ENCODE measurements at places on chromosomes 6 and 20. TPM values are rescaled to one million over a fixed set of nuclear protein-coding genes. Genes with fewer than 3 reads are reported as not detected.
A peak's percentile ranks its signal among the peaks of the same experiment; 100 is the strongest.

- peak; percentile 57 for DNase-seq
Observed at GRCh38 chr6:18386298-18386976, 713 bp upstream of the RNF144B start.

DNA sequence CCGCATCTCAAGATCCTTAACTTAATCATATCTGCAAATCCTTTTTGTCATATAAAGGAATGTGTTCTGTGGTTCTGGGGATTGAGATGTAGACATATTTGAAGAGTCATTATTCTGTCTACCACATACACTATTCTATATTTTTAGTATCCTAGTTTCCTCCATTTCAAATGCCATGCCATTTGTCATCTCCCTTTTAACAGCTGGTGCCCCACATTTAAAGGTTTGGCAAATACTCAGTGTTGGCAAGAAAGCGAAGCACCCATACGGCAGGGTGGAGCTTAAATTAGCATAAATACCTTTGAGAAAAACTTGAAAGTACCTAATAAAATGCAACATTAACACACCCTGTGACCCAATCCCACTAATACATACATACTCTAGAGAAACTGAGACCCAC is 31.7 kb downstream of the PAK5 start:
- DNase-seq = no peak

FAM83D gene
- total RNA-seq = 18.4 TPM

DNA sequence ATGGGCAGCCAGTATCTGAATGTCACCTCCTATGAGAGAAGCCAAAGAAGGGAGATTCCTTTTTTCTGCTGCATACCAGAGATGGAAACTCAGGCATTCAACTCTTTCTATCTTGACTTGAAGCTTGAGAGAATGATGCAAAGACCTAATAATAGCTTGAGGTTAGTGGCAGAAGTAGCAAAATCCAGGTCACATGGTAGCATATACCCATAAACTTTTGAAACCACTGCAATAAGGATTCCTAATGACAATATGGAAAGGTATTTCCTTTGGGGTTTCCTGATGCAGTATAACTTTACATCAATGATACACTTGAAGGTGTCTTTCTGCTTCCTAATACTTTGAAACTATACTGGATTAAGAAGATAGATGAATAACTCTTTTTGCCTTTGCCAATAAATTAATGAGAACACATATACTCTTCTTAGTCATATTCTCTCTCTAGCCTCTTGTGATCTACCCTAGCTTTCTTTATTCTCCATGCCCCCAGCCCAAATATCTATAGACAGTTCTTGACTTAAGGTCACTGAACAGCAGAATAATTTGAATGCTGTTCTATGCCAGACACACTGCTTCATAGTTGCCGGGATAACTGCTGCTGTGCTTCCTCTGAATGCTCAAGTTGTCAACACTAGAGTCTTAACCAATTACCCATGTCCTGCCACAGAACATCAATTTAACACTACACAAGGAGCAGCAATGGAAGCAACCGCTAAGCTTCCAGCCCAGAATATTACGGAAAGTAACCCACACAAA is 155.5 kb upstream of the SIM1 start:
- peak; percentile 49 for DNase-seq

DNA sequence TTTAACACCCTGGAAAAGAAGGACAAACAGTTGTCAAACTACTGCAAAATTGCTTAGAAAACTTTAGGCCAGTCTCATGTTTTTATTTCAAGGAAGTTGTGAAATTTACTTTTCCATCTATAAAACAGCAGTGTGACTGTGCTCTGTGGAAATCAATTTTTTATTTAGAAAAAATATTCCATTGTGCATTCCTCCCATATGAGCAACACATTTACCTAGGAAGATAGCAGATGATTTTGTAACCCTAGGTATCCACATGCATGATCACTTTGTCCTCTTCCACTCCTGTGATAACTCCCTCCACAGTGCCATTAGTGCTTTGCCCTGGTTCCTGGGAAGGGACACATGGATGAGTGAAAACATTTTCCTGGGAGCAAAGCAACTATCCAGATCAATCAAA is 70.0 kb upstream of the SHLD1 start:
- no peak for DNase-seq

DNA sequence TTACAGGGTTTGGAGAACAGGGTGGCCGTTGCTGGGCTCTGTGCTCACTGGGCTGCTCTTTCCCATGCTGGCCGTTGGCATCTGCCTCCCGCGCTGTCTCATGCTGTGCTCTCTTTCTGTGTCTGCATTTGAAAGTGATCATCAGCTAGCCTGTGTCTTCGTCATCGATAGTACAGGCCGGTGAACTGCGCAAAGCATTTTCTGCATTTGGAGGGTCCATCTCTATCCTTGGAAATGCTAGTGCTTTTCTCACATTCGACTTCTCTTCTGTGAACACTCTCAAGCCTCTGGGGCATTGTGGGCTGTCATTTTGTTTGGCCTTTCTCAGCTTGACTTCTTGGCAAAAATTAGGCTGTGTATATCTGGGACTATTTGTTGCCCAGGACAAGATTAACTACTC is 6.8 kb upstream of the SNHG17 start:
- no peak for DNase-seq

DNA sequence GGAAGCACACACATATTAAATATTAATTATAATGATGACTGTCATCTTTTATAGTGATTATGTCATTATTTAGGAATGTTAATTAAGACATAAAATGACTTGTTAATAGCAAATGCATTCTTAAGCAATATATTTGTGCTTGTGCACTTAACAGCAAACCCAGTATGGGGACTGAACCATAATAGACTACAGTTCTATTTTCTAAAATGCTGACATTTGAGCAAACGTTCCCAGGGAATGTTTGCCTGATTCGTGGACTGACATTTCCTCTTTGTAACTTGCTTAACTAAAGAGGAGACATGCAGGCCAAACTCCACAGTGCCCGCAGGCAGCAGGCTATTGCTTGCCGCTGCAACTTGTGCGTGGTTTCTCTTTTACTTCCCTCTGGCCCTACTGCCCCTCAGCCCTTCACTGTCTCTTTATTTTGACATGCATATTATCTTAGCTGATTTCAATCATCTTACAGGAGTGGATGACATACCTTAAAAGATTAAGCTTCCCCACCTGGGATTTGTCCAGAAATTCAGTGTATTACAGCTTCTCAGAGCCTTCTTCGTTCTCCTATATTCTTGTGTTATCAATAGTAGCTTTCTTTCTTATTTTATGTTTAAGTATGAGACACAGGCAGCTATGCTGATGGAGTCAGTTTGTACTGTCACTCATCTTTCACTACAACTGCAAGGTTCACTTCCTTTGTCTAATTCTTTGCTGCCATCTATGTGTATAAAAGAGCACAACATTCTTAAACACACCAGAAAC is 141.5 kb downstream of the GMDS start:
- DNase-seq = peak; percentile 66

GRCh38 chr20:37870294-37870693 is 32.6 kb upstream of the VSTM2L start:
- no peak for DNase-seq
